ENCODE measurements at places on chromosomes 11 and 22.

GRCh38 chr11:91158891-91159537 lies 936.2 kb upstream of the CHORDC1 start:
- DNase-seq = no peak

DNA sequence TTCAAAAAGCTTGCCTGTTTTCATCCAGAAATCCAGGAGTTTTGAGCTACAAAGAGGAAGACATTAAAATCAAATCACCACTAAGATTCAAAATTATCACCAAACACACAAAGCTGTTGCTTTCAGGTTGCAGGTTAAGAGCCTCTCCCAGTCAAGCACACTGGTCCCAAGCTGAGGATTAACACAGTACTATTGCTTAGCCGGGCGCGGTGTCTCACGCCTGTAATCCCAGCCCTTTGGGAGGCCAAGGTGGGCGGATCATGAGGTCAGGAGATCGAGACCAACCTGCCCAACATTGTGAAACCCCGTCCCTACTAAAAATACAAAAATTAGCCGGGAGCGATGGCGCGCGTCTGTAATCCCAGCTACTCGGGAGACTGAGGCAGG lies 1165.1 kb downstream of the LRRC4C start:
- no peak for DNase-seq

GRCh38 chr22:24455039-24455438 lies 27.6 kb downstream of the ADORA2A start:
- DNase-seq = no peak

DNA sequence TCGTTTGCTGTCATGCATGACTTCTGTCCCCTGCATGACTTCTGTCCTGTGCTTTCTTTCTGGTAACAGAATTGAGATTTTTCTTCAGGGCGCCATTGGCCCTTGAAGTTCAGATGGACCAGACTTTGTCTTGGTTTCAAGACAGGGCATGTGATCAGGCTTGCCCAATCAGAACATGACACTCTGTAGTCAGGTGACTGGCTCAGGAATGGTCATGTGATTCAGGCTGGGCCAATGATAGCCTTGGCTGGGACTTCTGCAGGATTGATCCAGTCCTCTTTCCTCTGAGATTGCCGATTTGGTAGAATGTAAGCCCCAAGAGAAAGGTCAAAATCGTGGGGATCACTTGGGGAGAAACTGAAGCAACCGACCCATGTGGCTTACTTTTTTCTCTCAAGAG lies 90.5 kb upstream of the ALX4 start:
- DNase-seq = no peak

DNA sequence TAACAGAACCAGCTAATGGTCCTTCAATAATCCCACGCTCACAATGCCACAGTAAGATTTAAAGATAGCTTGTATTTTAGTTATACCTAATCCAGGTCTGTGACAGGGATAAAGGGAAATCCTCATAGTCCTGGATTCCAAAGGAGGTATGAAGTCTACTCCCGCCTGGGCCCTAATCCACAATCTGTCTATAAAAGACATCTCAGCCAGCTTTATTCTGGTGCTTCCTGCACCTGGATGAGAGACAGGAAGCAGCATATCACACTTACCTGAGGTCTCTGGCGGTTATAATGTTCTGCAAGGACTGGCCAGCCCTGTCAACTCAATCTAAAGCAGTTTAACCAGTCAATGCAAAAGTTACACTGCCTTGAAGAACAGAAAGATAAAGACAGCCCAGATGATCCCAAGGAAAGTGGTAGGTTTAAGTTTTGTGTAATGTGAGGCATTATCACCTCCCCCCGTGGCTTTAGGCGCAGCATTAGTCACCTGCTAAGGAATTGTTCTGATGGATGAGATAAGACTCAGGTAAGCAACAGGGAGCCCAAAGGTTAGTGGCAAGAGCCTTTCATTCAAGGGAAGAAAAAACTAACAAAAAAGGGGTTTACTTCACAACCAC lies 57.6 kb downstream of the PLEKHA7 start:
- no peak for DNase-seq

- no peak for DNase-seq
Measured at GRCh38 chr11:32153747-32154146, 62.9 kb downstream of the RCN1 start.

DNA sequence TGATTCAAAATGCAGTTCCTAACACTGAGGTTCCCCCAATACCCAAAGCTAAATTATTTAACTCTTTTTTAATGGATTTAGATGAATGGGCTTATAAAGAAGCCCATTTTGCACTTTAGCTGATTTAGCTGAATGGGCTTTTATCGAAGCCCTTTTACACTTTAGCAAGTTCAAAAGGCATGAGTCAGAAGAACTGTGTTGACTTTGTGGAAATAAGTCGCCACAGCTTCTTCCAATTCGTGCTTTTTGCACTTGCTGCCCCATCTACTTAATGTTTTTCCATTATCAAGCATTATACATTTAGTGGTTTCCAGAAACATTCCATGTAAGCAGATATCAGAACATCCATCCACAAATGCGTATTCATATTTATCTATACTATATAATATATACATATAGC lies 20.5 kb upstream of the GRIA4 start:
- no peak for DNase-seq

- DNase-seq = no peak
Measured at GRCh38 chr11:128412847-128413791, 174.2 kb downstream of the ETS1 start.

DNA sequence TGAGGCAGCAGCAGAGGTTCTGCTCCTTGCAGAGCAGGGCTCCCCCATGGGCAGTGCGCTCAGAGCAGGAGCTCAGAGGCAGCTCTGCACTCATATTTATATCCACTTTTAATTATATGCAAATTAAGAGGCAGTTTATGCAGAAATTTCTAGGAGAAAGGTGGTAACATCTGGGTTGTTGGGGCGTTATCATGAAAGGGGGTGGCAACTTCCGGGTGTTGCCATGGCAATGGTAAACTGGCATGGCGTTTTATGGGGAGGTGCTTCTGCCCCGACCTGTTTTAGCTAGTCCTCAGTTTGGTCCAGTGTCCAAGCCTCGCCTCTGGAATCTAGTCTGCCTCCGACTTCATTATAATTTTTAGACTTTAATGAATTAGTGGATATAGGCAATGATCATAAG lies 1191.7 kb downstream of the TBC1D22A start:
- DNase-seq = no peak

- DNase-seq = no peak
Measured at GRCh38 chr11:47389577-47390421, 11.5 kb upstream of the SPI1 start.

DNA sequence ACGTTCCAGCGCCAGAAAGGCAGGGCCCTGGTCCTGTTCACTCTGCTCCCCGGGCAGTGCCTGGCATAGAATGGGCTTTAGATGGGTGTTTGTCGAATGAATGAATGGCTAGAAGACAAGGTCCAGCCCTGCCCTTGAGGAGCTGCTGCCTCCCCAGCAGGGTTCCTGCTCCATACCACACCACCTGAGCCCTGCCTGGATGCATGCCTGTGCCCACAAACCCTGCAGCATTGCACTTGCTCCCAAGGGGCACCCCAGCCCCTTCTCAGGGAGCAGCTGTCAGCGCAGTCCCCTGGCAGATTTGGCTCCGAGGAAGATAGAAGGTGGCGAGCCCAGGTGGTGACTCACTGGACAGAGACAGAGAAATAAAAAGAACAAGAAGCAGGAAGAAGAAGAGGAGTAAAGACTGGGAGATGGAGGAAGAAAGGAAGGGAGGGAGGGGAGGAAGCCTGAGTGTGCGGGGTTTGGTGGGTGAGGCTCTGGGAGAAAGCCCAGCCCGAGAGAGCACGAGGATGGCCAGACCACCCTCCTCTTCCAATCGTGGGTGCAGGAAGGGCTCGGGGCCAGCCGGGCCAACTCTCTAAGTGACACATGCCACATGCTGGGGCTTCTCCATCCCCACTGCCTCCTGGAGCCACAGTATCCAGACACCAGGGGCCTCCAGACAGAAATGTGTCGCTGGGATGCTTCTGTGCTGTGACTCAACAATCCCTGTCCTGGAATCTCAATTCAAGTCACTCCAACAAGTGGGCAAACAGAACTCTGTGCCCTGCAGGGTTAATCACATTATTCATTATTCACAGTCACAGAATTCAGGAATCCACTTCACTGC lies 1474.3 kb downstream of the BRD1 start:
- no peak for DNase-seq

GRCh38 chr22:36409911-36410756 lies 22.4 kb upstream of the MYH9 start:
- DNase-seq = no peak

GRCh38 chr11:68053981-68054812 lies 15.4 kb downstream of the TCIRG1 start:
- DNase-seq = no peak

DNA sequence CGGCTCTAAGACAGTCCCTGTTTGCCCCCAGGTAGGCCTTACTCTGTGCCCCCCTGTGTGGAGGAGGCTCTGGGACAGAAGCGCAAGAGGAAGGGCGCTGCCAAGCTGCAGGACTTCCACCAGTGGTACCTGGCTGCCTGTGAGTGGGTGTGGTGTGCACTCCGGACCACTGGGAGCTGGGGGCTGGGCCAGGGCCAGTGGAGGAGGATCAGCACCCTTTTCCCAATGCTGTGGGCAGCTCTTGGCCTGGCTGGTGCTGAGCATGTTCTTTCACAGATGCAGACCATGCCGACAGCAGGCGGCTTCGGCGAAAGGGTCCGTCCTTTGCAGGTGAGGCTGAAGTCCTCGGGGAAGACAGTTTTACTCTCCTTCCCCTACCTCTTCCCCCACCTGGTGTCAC lies 3.7 kb downstream of the SCO2 start:
- DNase-seq = no peak

GRCh38 chr11:119793335-119793984 lies 64.5 kb upstream of the NECTIN1 start:
- no peak for DNase-seq

DNA sequence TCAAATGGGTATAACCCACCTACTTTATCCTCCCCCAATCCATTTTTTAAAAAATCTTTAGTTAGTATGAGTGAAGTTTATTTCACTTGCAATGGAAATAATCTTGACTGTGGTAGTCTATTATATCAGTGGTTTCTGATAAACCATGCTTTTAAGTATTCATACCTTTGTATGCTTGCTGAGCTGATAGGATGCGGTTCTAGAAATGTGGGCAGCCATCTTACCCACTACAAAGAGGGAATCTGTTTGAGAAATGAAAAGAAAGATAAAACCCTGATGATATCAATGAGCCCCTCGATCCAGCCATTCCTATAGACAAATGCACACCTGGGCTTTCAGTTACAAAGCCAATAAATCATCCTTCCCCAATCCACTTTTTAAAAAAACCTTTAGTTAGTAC lies 13.8 kb upstream of the PVALB start:
- DNase-seq = no peak

DNA sequence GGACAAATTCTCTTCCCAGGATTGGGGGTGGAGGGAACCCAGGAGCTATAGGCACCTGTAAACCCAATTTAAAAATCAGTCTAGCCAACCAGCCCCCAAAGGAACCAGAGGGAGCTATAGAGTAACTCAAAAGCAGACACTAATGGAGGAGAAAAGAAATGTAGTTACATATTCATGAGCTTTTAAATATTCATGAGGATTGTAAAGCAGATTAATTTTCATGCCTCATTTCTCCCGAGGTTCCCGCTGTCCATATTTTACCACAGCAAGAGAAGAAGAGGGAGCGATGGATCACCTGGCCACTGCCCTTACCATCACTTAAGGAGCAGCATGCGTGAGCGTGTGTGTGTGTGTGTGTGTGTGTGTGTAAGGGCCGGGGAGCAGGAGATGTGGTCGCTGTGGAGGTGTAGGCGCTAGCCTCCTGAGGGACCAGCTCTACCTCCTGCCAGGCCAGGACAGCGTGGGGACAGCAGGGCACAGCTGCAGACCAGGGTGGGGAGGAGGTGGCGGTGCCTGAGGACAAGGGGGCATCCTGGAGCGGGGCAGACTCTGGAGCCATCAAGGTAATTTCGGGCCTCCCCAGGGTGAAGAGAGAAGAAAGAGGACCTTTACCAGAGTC lies 100.7 kb upstream of the THY1 start:
- DNase-seq = no peak

GRCh38 chr22:18085188-18085587 lies 7.4 kb downstream of the PEX26 start:
- no peak for DNase-seq

- DNase-seq = no peak
Measured at GRCh38 chr11:74004759-74005615, 3.9 kb downstream of the UCP3 start.

DNA sequence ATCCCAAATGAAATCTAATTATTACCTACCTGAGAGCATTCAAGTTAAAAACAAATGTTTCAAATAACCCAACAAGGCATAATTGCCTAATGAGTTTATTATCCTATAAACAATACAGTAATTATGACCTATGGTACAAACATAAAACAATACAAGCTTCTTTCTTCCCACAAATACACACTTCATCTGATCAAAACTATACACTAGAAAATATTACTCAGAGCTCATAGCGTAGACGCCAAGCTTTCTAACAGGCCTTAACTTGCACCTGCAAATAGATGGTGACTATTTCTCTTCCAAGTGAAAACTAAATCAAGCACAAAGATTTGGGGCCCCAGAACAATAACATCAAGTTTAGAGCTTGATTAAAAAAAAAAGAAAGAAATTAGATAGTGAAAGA lies 78.1 kb downstream of the SOX6 start:
- no peak for DNase-seq

GRCh38 chr11:19775622-19776021 lies 63.0 kb downstream of the NAV2 start:
- no peak for DNase-seq

DNA sequence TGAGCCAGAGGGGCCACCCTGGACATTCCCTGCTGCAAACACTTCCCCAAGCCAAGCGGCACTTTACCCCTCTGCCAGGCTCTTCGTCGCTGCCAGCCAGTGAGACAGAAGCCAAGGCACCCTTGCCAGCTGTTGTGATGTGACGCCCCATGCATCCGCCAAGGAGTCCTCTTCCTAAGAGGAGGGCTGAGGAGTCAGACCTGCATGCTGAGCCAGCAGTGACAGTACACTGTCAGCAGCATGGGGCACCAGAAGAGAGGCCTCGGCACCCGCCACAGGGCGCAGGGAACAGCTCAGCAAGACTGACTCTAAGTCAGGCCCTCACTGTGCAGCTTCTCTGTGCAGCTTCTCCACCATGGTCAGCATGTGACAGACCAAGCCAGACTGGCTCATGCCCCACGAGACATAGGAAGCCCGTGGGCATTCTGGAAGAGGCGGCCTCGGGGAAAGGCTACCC lies 26.4 kb downstream of the VPS37C start:
- DNase-seq = no peak

DNA sequence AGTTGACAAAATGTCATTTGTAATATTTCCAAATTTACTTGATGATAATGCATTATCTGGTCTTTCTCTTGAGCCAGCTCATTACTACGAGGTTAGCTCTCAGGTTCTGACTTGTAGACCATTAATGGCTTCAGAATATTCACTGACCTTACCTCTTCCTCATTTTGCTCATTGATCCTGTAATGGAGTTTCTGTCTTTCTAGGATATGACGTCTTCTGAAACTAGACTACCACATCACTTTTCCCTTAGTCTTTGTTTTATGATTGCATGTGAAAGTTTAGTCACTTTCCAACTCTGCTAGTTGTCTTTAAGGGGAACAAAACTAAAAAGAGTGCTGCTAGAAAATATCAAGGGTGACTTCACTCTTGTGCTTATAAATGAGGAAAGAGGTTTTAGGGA lies 697.6 kb downstream of the JRKL start:
- DNase-seq = no peak

GRCh38 chr11:16081382-16082094 lies 274.8 kb downstream of the SOX6 start:
- DNase-seq = no peak

Data from C1 segment of cervical spinal cord (tissue), 14 donors.